ENCODE measurements at places on chromosomes 5 and 9. TPM values are rescaled to one million over a fixed set of nuclear protein-coding genes. Genes with fewer than 3 reads are reported as not detected.
A peak's percentile ranks its signal among the peaks of the same experiment; 100 is the strongest.

Gene SHB
- total RNA-seq: 77.8 TPM

Gene KLHL3
- 7.5 TPM for total RNA-seq

Gene KIF20A
- total RNA-seq: not detected

Gene SLC6A3
- not detected for total RNA-seq

Gene RANBP6
- 8.3 TPM for total RNA-seq

GRCh38 chr5:95272316-95272929, 12.5 kb downstream of the MCTP1 start:
- no peak overlapping the region for H3K27ac ChIP-seq
- H3K27me3 ChIP-seq: no peaks in the 10 kb centered on the region
- DNase-seq: no peak
- H3K4me1 ChIP-seq: no peaks in the 10 kb centered on the region

GRCh38 chr5:1594357-1595106, 70.8 kb upstream of the LPCAT1 start:
- no peaks in the 10 kb centered on the region for H3K27me3 ChIP-seq
- no peak for DNase-seq
- H3K27ac ChIP-seq: peak overlapping the region; percentile 82
- H3K36me3 ChIP-seq: no peaks in the 10 kb centered on the region
- H3K4me3 ChIP-seq: peak overlapping the region; percentile 67

DNA sequence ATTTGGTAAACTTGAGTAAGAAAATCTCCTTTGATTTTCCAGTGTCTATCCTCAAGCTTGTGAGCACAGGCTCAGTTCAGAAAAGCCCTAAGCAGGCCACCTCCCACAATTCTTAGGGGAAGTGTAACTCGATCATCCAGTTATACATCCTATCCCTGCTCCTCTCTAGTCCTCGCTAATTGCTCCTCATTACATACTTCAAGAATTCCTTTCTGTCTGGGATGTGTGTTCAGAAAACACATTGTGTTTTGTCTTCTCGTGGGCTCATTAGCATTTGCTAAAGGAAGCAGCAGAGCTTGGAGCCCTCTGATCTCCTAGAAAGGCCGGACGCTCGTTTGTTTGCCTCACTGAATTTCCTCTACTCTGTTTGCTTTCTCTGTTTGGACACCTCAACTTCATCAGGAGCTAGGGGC, 268.2 kb upstream of the RFX3 start:
- H3K27me3 ChIP-seq: no peaks in the 10 kb centered on the region
- H3K27ac ChIP-seq: no peak overlapping the region
- DNase-seq: no peak
- H3K36me3 ChIP-seq: no peaks in the 10 kb centered on the region
- peaks cover 8% of the 10 kb centered on the region for H3K4me1 ChIP-seq
- H3K4me3 ChIP-seq: peak overlapping the region; percentile 2

- H3K36me3 ChIP-seq: no peaks in the 10 kb centered on the region
- no peaks in the 10 kb centered on the region for H3K4me1 ChIP-seq
- no peak for DNase-seq
These were observed 158.3 kb downstream of the KCTD16 start for GRCh38 chr5:144328980-144329379.

GRCh38 chr5:76134646-76135045, 51.5 kb downstream of the SV2C start:
- H3K27me3 ChIP-seq: no peaks in the 10 kb centered on the region
- no peaks in the 10 kb centered on the region for H3K4me1 ChIP-seq
- DNase-seq: no peak
- H3K36me3 ChIP-seq: no peaks in the 10 kb centered on the region

DNA sequence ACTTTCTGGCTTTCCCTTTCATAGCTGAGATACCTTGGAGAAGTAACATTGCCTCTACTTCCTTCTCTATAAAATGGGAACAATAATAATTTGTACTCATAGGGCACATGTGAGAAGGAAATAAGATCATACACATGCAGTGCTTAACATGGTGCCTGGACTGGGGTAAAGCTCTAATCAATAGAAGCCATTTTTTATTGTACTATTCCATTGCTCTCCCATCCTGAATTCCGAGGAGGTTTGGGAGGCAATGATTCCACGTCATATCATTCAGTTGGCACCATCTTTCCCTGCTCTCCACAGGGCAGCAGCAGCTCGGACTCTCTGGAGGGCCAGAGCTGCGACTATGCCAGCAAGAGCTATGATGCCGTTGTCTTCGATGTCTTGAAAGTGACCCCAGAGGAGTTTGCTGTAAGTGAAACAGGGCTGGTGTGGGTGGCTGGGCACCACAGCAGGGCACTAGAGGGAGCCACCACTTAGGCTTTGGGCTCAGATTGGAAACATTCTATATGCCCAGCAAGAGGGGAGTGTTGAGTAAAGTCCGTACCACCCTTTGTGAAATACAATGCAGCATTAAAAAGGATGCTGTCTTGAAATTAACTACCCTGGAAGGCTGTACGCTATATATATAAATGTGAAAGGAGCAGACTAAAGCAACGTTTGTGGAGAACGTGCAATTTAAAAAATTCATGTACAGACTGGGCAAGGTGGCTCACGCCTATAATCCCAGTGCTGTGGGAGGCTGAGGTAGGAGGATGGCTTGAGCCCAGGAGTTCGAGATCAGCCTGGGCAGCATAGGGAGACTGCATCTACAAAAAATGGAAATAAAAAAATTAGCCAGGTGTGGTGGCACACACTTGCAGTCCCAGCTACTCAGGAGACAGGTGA, 51.2 kb downstream of the RALGPS1 start:
- H3K4me3 ChIP-seq: no peak overlapping the region
- no peaks in the 10 kb centered on the region for H3K4me1 ChIP-seq
- peaks cover 5% of the 10 kb centered on the region for H3K27me3 ChIP-seq
- no peaks in the 10 kb centered on the region for H3K36me3 ChIP-seq
- DNase-seq: no peak

GRCh38 chr9:36161187-36161586, 8.0 kb upstream of the CCIN start:
- H3K27me3 ChIP-seq: no peaks in the 10 kb centered on the region
- no peak for DNase-seq
- no peak overlapping the region for H3K4me3 ChIP-seq
- peak overlapping the region; percentile 80 for H3K27ac ChIP-seq
- peaks cover 4% of the 10 kb centered on the region for H3K4me1 ChIP-seq

DNA sequence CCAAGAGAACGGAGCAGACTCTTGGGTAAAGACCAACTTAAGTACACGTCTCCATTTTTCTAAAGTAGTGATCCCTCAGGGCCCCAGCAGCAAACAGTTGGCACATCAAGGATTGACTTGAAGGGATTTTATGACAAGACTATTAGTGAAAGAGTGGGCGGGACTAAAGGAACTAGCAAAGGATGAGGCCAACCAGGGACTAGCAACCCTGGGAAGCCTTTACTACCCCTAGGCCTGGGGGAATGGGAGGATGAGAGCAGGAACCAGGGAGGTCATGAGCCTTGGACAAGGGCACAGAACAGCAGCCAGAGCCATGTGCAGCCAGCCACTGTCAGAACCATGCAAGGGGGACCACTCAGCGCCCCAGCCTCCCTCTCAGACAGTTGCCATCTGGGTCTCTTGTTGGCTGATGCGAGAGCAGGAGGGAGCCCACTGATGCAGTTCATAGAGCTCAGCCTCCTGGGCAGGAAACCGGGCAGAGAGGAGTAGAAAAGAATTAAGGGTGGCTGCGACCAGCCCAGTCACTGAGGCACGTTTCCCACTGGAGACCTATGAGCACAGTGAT, 28.1 kb downstream of the TGFBI start:
- peaks cover 8% of the 10 kb centered on the region for H3K36me3 ChIP-seq
- peaks cover 35% of the 10 kb centered on the region for H3K4me1 ChIP-seq
- peak overlapping the region; percentile 88 for H3K27ac ChIP-seq
- no peak overlapping the region for H3K4me3 ChIP-seq

DNA sequence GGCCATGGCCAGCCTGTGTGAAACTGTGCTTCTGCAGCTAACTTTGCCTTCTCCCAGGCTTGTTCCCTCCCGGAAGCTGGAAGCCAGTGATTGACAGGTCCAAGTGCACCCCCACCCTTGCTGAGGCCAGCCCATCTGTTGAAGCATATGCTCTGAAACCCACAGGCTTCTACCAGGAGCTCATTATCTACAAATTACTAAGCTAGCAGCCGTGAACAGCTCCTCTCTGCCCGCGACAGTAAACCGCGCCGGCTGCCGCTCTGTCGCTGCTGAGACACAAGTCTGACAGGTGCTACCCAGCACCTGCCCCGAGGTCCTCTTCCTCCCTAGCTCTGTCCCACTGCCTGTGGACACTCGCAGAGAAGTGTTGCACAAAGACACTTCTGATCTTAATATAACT, 490.9 kb downstream of the GADD45G start:
- no peak for DNase-seq
- H3K27ac ChIP-seq: no peak overlapping the region
- no peak overlapping the region for H3K4me3 ChIP-seq
- H3K4me1 ChIP-seq: no peaks in the 10 kb centered on the region
- H3K36me3 ChIP-seq: no peaks in the 10 kb centered on the region

- no peak overlapping the region for H3K4me3 ChIP-seq
- H3K27ac ChIP-seq: peak overlapping the region; percentile 98
- peaks cover 94% of the 10 kb centered on the region for H3K4me1 ChIP-seq
- DNase-seq: no peak
- H3K27me3 ChIP-seq: no peaks in the 10 kb centered on the region
These were observed 13.0 kb downstream of the GSN start for GRCh38 chr9:121280715-121281613.

DNA sequence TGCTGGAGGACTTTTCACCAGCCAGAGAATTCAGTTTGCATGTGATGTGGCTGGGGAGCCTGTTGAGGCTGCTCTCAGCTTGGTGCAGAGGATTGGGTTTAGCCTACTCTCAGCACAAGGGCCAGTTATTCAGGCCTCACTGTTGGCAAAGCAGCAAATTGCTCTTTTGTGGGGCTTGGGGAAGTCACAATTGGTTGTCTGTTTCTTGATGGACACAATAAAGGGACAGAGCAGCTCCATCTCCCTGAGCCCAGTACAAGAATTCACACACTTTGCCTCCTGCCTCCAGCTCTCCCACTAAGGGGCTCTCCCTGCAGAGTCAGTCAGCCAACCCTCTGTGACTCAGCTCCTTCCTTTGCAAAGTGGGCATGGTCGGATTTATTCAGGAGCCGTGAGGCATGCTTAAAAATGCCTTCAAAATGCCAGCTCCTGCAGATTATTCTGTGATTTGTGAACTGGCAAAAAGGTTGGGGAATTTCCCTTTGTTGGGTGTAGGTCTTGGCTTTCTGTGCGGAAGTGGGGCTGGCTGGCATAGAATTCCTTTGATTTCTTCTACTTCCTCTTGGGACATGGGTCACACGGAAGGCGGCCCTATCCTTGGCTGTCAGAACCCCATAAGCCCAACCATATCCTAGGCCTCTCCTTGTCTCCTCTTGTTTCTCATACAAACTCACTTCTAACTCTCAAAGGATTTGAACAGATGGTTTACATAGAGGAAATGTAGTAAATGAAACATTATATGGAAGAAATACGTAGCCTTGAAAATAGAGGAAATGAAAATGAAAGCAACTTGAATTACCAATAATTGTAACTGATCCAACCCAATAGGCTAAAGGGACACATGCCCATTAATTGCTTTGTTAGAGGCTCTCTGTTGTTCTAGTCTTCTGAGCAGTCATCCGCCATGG, 118.7 kb upstream of the CD180 start:
- H3K4me3 ChIP-seq: no peak overlapping the region
- peak overlapping the region; percentile 64 for H3K27ac ChIP-seq
- H3K27me3 ChIP-seq: no peaks in the 10 kb centered on the region

DNA sequence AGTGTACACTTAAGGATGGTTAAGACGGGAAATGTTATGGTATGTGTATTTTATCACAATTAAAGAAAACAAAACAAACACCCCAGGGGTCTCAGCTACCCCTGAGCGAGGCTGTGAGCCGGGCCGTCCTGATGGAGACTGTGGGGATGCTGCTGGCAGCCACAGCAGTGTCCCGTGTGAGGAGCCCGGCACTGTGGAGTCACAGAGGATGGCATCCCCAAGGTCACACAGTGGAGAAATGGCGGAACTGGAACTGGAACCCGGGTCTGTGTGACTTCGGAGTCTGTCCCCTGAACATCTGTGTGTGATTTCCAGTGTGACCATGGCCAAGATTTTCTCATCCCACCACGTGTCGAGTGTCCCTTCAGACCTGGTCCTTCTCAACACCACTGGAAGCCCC, 80.7 kb upstream of the PHYKPL start:
- H3K4me1 ChIP-seq: no peaks in the 10 kb centered on the region
- no peaks in the 10 kb centered on the region for H3K27me3 ChIP-seq
- H3K36me3 ChIP-seq: no peaks in the 10 kb centered on the region
- H3K27ac ChIP-seq: no peak overlapping the region
- no peak for DNase-seq

GRCh38 chr9:136257381-136258298, 12.0 kb upstream of the QSOX2 start:
- H3K27ac ChIP-seq: no peak overlapping the region
- DNase-seq: no peak
- H3K36me3 ChIP-seq: no peaks in the 10 kb centered on the region
- H3K4me3 ChIP-seq: no peak overlapping the region

Data from ascending aorta (tissue), 2 donors.